ENCODE measurements at places on chromosomes 6 and 20.

DNA sequence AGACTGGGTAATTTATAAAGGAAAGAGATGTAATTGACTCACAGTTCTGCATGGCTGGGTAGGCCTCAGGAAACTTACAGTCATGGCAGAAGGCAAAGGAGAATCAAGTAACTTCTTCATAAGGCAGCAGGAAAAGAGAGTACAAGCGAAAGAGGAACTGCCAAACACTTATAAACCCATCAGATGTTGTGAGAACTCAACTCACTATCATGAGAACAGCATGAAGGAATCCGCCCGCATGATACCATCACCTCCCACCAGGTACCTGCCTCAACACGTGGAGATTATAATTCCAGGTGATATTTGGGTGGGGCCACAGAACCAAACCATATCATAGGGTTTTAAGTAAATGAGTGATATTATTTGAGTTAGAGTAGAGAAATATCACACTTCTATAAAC, 189.3 kb downstream of the TSHZ2 start:
- no peak for DNase-seq

GRCh38 chr6:37693079-37693478, 4.6 kb downstream of the MDGA1 start:
- no peak for DNase-seq

GRCh38 chr6:134317471-134318131, at the start of gene SGK1:
TSS of gene SGK1 (minus strand) at chr6:134318112. CDS start at chr6:134317460, 652 bp downstream.
- peak; percentile 65 for DNase-seq

DNA sequence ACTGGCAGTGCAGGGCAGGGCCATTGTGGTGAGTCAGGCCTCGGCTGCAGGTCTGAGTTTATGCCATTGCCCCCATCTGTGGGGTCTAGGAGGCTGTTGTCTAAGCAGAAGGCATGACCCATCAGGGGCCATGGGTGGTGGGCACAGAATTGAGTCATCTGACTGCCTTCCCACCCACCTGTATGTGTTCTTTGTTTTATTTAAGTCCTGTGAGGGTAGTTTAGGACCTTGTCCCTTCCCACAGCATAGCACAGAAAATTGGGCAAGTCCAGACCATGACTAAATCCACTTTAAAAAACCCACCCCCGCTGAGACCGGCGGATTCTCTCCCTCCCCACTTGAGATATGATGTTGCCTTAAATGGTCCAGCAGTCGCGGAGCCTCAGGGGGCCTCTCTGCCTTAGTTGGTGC, 40.3 kb downstream of the ERMARD start:
- no peak for DNase-seq

GRCh38 chr20:16459019-16459700, 114.1 kb downstream of the KIF16B start:
- DNase-seq: no peak

DNA sequence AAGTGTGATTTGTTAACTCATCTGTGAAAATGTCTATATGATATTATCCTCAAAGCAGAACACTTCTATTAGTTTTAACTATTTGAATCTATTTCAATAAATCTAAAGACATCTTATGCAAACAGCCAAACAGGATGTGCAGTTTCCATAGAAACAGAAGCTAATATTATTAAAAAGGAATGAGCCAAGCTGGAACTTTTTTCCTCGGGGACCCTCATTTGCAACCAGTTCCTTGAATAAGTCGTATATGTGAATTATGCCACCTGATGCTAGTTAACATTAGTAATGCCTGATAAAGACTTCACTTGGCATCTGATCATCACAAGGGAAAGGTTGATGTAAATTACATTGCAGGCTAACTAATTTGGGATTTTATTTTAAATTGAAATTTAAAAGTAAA, 216.9 kb upstream of the SMLR1 start:
- no peak for DNase-seq
